ENCODE measurements at places on chromosomes 7 and 10.

- DNase-seq, result no peak
These were observed 37.9 kb downstream of the GLI3 start for GRCh38 chr7:42198974-42199668.

DNA sequence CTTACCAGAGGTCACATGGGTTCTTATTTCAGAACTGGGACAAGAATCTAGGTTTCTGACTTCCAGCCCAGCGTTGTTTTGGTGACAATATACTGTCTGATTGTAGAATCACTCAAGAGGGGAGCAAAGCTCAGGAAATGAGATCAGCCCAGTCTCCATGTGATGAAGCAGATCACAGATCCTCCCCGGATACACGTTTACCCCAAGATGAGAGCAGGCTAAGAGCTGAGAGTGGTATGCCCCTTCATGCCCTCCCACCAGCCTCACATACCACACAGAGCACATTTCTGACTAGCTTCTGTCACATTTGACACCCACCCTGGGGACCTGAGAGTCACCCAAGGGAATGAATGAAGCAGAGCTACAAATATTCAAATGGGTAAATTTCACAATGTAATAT, 27.1 kb upstream of the PRKCQ start:
- DNase-seq, result no peak

GRCh38 chr10:99944860-99945259, 64.9 kb downstream of the DNMBP start:
- no peak for DNase-seq

- no peak for DNase-seq
These were observed 42.2 kb downstream of the ZWINT start for GRCh38 chr10:56318816-56319215.

DNA sequence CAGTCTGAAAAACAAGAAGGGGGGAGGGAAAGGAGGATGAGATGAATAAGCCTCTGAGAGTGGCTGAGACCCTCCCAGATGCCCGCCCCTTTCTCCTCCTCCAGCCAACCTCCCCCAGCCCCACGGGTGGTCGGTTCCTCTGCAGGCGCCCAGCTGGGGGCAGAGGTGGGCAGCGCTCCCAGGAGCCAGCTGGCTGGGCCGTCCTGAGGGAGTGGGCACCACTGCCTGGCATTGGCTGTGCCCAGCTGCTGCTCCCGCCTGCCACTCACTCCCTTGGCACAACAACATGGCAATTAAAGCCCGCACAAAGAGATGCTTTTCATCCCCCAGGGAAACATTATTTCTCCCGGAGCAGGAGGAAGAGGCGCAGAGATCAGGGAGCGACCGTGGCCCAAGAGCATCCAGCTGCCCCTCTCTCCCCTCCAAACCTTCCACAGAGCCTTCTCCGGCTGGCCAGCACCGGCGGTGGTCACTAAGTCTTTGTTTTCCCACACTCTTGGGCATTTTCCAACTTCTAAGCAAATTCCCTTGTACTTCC, 107.2 kb downstream of the SPDYE5 start:
- DNase-seq, result peak; percentile 66

DNA sequence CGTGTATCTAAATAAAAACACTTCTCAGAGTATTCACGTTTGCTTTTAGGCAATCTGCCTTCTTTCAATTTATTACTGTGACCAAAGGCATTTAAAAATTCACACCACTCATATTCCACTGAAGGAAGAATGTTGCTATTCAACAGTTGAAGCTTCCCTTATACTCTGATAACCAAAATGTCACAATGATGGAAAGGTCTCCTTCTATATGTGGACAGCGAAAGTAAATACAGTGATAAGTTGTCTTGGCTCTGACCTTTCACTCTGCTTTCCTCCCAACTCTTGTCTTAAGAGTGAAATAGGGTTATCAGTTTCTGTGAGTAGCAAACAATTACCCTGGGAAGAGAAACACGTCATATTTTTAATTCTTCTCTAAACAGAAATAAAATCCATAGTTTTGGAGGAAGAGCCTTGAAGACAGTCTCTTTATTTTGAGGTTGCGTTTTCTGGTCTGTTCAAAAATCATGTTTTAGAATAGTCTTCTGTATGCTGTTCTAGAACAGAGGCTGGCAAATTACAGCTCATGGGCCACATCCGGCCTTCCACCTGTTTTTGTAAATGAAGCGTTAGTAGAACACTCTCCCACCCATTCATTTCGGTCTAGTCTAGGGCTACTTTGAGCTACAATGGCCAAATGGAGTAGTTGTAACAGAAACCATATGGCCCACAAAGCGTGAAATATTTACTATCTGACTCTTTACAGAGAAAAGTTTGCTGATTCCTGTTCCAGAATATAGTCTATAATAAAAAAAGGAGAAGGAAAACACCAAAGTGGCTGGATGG, 41.3 kb downstream of the ETV1 start:
- DNase-seq, result no peak

DNA sequence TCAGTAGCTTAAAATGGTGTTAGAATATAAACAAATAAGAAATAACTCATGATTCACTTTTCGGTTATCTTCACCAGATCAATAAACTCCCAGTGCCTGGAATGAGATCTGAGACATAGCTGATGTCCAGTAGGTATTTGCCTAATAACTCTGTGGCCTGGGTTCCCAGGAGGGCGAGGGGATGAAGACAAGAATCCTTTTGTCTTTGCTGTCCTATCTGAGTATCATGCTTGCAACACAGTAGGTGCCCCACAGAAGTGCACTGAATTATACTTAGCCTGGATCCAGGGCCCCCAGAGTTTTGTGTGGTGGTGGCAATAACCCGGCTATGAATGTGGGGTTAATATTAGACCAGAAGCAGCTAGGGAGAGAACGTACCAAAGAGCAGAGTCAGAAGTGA, 350.1 kb upstream of the AOAH start:
- DNase-seq, result peak; percentile 9

DNA sequence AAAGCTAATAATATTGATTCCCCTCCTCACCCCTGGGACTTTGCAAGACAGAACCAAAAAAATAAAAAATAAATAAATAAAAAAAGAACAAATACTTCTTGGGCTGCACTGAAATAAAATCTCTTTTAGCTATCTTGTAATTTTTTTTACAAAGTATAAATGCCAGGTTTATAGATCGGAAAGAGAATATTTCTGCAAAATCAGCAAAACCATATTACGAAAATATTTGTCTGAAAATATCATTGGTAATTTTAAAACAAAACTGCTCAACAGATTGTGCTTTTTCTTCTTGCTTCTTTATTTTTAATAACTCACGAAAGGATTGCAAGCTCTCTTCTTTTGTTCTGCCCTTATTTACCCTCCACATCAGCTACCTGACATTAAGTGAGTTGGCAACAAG, 213.3 kb downstream of the PLXDC2 start:
- DNase-seq, result no peak

DNA sequence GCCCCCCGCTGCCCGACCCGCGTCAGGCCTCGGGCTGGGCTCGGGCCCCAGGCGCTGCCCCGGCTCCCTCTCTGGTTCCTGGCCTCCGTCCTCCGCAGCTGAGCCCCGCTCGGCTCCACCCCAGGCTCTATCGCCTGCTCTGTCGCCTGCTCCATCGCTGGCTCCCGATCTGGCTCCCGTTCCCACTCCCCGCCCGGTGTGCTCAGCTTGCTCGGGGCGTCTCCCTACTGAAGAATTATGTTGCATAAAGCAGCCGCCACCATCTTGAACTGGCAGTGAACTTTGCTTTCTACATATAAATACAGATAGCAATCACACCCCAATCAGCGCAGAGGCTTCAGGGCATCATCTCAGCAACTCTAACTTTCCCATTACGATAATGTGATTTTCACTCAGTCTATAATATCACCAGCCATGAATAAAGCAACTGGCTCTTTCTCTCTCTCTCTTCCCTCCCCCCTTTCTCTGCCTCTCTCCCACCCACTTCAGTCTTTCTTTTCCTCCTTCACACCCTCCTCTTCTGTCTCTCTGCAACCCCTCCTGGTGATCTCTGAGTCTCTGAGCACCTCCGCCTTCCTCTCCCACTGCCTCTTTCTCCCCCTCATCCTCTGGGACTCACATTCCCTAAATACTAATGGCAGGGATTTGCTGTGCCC, 43.3 kb upstream of the BTRC start:
- no peak for DNase-seq

DNA sequence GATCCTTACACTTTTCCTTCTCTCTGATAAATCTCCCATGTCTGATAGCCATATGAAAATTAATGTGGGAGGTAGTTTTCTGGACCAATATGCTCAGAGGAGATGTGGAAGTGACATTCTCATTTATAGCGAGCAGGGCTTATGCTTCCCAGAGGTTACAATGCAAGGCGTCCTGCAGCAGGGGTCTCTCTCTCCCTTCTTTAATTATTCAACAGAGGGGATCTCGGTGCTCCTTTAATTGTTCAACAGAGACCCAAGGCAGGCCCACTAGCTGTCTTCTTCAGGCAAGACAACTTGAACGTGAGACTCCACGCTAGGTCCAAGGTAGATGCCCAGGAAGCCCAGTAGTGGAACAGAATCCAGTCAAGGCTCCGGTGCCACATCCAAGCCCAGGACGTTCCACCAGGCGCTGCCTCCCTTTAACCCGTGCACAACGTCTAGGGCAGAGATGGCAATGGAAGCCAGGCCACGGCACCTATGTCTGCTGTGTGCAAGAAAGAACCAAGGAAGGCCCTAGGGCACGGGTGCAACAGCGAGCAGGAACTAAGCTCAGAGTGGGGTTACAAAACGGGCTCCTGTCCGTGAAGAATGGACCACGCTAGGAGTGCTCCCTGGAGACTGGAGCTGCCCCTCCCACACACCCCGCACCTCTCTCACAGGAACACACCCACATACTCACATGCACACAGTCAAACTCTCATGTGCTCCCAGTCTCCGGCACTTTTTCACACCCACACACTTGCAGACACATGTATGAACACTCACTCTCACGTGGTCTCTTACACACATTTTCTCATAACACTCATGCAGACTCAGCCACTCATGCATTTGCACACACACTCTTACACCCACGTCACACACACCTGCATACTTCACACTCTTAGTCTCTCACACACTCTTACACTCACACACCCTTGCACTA, 230.4 kb downstream of the TNS3 start:
- peak; percentile 38 for DNase-seq

- DNase-seq, result no peak
These were observed 64.8 kb upstream of the PAPSS2 start for GRCh38 chr10:87594864-87595263.

DNA sequence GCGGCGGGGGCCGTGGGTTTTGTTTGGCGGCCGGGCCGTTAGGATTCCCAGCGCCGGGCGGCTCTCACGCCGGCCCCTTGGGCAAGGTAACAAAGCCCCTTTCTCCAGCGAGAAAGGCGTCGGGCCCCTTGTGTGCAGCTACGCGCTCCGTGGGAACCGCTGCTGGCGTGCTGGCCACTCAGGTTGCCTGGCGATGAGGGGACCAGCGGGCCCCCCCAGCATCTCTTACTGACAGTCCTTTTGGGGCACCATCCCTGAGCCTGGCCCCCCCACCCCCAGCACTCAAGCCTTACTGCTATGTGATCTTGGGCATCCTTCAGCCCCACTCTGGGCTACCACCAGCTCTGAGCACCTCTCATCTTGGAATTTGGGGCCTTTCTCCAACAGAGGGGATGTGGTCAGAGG, 1.8 kb downstream of the LFNG start:
- DNase-seq, result peak; percentile 66

DNA sequence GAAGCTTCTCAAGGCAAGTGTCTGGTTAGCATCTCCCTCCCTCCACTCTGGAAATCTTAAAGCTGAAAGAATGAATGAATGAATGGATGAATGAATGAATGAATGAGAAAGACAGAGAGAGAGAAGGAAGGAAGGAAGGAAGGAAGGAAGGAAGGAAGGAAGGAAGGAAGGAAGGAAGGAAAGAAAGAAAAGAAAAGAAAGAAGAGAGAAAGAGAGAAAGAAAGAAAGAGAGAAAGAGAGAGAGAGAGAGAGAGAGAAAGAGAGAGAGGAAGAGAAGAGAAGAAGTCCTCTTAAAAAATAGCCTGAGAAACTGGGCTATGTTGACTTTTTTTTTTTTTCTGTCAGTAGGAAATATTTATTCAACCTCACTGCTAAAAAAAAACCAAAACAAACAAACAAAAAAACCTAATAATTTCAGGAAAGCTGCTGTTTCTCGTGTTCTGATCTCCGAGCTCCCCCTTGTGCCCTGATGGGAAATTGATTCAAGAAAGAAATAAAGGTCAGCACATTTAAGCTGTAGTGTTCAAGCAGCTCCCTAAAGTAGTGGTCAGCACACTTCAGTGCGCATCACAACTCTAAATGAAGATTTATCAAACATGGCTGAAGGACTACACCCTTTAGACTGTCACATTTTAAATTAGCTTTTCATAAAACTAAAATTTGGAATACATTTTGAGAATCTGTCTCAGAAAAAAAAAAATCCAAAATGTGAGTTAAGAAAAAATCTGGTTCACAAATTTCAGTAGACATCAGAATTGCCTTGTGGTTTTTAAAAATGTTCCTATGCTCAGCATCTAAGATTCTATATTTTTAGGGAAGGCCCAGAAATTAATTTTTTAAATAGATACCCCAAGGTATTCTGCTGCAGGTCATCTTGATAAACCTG, 154.3 kb downstream of the ELAPOR2 start:
- DNase-seq, result peak; percentile 42

DNA sequence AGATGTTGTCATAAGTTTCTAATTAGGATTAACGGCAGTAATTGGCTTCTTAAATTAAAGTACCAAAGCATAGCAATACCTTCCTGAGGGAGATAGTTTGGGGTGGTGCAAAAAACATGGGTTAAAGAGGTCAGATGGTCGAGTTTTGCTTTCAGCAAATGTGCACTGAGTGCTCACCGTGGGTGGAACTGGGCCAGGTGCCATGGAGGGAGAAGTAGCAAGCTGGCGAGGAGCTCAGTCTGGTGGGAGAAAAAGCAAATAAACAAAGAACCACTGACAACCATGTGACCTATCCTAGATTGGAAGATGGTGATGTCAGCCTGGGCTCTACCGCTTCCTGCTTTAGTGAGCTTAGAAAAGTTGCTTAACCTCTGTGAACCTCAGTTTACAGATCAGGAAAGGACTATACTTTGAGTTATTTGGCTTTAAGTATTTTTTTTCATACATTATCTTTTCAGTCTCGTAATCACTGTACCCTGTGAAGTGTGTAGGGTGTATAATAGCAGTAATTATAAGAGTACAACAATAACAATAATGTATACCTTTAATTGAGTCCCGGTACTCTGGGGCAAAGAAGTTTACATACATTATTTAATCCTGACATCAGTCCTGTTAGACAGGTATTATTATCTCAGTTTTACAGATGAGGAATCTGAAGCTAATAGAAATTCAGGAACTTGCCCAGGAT, 69.0 kb upstream of the PDCD4 start:
- no peak for DNase-seq
